ENCODE measurements at places on chromosomes 7 and 10.

DNA sequence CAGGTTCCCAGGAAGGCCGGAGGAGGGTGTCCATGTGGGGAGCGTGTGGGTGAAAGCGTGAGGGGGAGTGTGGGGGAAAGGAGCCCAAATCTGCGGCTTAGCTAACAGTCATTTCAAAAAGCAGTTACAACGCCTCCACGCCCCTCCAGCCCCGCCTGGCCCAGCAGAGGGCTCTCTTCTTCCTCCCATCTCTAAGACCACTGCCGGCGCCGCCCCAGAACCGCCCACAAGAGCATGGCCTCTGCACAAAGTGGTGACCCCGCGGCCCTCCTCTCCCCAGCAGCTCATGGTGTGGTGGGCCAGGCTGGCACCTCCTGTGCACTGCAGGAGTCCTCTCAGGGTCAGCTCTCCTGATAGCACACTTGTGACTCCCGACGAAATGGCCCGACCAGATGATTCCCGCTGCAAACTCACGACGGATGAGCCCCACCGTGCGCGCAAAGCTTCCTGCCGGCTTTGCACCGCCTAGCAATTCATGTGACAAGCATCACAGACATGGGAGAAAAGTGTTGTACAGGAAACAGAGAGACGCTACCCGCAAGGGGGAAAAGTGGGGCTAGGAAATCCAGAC lies 12.4 kb upstream of the HUS1 start:
- DNase-seq = peak; percentile 90

DNA sequence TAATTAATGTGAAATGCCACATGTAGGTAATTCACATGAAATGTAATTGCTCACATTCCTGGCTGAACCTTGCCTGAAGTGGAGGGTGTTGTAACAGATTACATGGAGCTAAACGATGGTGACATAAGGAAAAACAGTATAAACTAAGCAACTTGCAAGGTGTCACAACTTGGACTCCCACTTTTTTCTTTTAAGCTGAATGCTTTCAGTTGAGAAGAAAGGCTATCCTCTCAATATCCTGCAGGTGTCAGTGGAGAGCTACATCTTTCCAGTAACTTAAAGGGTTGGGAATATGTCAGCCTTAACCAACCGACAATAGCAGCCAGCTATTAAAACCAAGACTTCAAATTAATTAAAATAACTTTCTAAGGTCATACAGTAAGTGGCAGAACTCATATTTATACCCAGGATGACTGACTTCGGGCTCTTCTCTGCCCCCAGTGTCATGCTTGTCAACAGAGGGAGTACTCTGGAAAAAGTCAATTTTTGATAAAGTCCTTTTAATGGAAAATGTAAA lies 33.7 kb downstream of the NRBF2 start:
- DNase-seq = no peak

DNA sequence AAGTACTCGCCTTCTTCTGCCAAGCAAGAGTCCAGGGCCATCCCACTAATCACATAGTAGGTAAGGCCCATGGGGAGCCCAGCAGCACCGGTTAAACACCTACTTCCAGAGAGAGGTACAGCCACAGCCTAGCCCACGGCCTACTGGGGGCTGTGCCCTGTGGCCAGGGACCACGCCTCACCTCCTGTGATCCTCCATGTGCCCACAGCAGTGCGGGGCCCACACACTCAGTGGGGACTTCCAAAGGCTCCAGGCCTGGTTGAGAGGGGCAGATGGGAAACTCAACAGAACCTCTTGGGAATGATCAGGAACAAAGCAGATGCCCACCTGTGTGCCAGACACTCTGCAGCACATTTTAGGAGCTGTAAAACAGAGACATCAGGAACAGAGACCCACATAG lies 19.7 kb downstream of the AFAP1L2 start:
- DNase-seq = no peak

- DNase-seq = no peak
Measured at GRCh38 chr10:121668314-121669027, 70.2 kb upstream of the FGFR2 start.

- DNase-seq = no peak
Measured at GRCh38 chr7:108395426-108395825, 60.8 kb downstream of the NRCAM start.

- DNase-seq = no peak
Measured at GRCh38 chr10:99565166-99565565, 32.4 kb downstream of the NKX2-3 start.

- peak; percentile 31 for DNase-seq
Measured at GRCh38 chr10:130230611-130231010, 94.4 kb downstream of the GLRX3 start.

DNA sequence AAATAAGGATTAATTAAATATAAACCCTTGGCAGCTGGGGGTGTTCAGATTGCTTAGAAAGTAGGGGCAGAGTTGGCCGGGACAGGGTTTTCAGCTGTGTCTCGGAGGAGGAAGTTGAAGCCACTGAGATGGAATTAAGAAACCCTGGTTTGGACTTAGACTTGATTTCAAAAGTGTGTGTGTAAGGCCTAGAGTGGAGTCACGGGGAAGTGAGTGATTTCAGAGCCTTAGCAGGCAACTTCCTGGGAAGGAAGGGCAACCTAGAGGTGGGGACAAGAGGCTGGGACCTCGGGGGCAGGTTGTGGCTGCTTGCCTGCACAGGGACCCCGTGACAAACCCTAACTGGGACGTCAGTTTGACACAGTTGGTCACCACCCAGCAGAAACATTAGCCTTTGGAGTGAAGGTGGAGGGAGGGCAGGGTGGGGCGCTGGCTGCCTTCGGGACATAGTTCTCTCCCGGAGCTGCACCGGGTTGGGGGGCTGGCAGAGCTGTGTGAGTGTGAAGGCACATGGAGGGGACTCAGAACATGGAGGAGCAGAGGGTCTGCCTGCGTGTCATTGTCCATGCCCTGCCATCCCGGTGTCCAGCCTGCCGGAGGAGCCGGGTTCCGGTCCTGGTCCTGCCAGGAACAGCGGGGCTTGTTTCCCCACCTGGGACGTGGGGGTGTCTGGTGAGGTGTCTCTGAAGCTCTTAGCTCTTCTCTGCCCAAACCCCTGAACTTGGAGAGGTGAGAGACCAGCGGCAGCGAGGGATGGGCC lies 1.8 kb downstream of the BRI3 start:
- no peak for DNase-seq

- DNase-seq = no peak
Measured at GRCh38 chr7:47091141-47091540, 490.8 kb downstream of the TNS3 start.

DNA sequence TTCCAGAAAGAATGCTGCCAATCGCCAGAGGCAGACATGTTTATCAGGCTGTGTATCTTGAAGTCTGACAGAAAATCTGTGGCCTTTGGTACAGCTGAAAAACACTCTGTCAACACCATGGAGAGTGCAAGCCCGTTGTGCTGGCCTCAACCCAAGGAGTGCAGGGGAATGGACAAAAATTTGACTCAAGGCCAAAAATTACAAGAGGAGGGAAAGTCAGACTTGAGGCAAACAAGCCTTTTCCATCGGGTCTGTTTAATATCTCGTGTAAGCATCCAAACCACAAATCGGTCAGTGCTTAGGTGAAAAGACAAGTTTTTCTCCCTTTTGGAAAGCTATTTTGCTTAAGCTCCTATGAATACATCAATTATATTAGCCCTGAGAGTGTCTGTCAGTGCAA lies 305.3 kb upstream of the NFE2L3 start:
- no peak for DNase-seq

DNA sequence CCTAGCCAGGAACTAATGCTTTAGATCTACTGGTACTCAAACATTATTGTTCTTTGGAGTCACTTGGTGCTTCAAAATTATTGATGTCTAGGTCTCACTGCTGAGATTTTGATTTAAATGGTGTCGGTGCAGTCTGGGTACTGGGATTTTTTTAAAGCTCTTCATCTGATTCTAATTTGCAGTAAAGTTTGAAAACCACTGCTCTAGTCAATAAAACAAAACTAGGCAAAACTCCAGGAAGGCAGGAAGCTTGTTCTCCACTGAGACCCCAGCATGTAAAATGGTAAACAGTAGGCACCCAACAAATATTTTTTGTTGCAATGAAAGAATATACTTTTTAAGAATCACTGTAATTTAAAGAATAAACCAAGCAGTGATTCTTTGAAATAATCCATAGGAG lies 49.7 kb downstream of the ADD3 start:
- DNase-seq = no peak

DNA sequence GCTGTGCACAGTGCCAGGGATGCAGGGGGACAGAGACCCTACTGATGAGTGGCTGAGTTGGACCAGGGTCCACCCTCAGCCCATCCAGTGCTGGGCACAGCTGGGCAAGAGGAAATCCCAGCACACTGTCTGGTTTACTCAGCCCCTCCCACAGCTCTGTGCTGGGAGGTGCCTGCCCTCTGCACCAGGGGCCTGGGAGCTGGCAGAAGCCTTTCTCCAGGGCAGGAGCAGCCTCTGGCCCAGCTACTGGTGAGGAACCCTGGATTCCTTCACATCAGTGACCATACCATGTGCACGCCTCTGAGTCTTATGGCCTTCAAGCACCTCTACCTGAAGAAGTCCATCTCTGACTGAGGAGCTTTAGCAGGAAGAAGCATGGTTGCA lies 25.9 kb upstream of the C10orf71 start:
- DNase-seq = no peak

DNA sequence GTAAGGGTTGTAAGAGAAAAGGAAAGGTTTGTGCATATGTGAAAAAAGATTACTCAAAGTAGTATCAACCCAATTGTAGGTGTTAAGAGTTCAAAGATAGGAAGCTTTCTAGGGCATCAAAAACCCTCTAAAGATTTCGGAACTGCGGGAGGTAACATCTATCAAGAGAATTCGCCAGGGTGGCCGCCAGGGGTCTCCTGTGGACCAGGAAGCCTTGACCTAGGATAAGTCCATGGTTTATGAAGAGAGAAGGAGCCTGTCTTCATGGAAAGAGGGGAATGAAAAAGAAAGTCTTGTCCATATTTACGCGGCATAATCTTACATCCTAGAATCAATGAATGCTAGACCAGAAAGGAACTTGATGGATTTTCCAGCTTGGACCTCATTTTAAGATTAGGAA lies 140.7 kb upstream of the CALCR start:
- peak; percentile 64 for DNase-seq

DNA sequence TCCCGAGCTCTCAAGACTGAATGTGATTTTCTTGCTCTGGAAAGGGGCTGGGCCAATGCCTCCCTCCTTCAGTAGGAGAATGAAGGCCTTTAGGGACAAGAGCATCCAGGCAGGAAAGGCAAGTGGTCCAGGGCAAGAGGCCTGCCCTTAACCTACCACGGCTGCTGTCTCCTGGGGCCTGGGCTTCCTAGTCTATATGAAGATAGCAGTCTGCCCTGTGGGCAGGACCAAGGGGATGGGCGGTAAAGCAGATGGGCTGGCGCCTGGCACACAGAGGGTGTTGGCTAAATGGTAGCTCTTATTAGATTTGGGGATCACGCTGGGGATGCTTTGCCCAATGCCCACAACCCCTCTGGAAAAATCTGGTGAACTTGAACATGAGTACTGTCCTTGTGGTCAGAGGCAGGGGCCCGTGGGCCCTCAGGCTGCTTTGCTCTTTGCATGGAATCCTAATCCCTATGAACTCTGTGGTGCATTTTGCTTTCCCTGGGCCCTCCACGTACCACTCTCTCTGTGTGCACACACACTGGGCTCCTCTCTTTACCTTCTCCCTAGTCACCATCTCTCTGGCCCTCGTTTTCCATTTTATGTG lies 20.3 kb downstream of the CHAT start:
- peak; percentile 16 for DNase-seq

DNA sequence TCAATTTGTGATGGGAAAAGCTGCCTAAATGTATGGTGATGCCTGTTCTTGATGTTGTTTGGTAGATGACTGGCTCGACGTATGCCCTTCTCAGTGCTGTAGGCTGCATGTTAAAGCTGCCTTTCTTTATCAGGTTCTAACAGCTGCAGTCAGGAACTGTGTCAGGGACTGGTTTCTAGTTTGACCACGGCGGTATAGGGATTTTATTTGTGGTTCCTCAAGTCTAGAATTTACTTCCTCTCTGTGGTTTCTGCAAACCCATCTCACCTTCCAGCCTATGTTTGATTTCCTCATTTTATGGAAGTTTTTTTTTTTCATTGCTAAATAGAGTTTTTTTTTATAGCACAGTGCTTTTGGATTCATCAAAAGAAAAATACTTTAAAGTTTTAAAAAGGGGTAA lies 26.5 kb downstream of the LMTK2 start:
- DNase-seq = no peak

DNA sequence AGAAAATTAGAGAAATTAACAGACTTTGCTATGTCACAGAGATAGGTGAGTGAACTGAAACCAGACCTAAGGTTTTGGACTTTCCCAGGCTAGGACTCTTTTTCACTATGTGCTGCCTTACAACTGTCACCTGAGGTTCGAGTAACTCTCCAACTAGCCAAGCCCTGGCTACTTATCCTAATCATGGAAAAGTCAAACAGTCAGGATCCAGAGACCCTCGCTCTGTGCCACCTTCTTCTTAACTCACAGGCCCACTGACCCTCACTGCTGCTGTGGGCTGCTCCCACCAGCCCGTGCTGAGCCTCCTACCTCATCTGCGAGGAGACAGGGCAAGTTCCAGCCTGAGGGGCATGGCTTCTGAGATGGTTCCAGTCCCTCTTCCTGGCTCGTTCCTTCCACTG lies 211.4 kb upstream of the KLF14 start:
- DNase-seq = no peak

- no peak for DNase-seq
Measured at GRCh38 chr10:19576576-19576975, 239.7 kb upstream of the PLXDC2 start.

DNA sequence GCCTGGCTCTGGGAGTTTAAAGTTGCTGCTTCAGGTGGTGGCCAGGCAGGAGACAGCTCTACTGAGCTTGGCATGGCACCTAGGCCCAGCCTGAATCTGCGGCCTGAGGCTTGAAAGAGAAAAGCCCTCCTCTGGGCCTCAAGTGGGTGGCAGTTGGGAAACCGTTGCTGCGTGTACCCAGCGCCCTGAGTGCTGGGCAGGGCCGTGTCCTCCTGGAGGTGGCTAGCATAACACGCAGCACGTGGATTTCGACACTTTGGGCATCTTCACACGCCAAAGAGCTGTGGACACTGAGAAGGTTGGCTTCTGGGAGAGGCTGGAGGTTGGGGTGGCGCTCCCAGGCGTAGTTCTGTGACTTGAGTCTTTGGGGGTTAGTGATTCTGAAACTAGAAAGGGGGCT lies 2.5 kb downstream of the ZNF316 start:
- DNase-seq = no peak

DNA sequence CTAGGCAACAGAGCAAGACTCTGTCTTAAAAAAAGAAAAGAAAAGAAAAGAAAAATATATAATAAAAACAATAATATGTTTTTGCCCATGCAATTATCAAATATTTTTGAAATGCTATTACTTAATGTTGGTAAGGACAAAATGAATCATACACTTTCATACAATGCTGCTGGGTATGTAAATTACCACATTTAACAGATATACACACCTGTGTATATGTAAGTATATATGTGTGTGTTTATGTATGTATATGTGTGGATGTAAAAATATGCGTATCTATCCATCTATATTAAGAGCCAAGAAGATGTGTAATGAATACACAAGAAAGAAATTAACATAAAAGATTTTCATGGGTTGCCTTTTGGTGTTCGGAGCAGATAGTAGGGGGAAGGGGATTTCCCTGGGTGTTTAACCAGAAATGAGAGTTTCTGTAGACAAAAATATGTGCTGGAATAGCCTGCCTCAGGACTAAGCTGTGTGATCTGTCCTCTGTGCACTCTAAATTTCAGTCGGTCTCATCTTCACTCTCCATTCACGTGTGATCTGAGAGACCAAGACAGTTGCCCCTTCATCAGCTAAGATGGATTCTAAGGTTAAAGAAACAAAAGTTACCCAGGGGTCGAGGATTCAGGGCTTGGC lies 61.2 kb downstream of the PRKCQ start:
- no peak for DNase-seq

GRCh38 chr10:110762849-110763211 lies 108.9 kb upstream of the PDCD4 start:
- no peak for DNase-seq
